ENCODE measurements at places on chromosomes 5 and 9.

DNA sequence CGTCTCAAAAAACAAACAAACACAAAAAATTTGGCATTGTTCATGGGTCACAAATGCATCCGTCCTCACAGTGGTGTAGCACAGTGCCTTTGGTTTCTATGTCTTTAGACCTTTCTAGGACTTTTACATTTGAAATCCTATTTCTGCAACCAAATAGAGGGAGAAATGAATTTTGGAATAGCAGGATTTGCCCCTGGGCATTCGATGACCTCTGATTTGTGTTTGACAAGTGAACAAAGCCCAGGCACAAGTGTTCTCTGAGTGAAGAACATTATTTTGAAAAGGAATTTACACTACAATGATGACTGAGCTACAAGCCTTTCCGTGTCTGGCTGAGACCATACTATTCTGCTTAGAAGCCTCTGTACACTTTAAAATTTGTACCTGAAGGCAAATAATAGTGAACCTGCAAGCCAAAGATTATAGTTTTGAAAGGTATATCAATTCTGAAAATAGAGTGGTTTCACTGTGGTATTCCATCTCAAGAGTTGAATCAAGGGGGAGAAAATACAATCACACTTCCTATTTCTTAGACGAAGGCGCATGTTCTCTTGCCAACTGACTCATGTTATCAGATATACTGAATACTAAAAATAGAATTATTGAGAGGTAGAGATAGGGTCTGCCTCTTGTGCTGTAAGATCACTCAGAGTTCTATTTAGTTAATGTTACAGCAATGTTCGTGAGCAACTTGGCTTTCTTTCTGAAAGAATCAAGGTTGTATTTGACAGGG lies 297.6 kb downstream of the KDM4C start:
- no peak for DNase-seq

- DNase-seq = no peak
Measured at GRCh38 chr9:126793686-126794417, 11.0 kb upstream of the ZBTB43 start.

- no peak for DNase-seq
Measured at GRCh38 chr5:1503241-1504068, 20.3 kb downstream of the LPCAT1 start.

GRCh38 chr9:77997611-77998284 lies 33.9 kb downstream of the GNAQ start:
- no peak for DNase-seq

DNA sequence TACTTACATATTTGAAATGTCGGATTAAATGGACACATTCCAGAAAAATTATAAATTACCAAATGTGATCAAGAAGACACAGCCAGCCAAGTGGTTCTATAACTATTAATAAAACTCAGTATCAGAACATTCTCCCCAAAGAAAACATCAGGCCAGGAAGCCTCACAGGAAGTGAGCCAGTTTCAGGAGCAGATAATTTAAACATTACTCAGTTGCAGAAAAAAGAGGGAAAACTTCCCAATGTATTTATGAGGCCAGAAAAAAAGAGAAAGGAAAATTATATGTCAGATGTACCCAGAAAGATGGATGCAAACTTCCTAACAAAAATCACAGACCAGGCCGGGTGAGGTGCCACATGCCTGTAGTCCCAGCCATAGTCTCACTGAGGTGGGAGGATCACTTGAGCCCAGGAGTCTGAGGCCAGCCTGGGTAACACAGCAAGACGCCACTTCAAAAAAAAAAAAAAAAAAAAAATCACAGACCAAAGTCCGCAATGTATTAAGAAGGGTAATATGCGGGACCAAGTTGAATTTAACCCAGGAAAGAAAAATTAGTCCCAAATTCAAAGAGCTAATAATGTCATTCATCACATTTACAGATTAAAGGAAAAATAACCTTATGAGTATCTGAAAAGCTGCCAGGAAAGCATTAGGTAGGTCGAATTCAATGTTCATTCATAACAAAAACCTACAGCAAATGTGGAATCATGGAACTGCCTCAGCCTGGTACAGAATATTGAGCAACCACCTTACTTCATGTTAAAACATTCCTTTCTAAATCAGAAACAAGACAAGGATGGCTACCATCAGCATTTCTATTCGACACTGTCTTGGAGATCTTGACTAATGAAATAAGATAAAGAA lies 37.2 kb upstream of the NRARP start:
- DNase-seq = no peak

- no peak for DNase-seq
Measured at GRCh38 chr5:62538017-62538942, 40.3 kb upstream of the LRRC70 start.

DNA sequence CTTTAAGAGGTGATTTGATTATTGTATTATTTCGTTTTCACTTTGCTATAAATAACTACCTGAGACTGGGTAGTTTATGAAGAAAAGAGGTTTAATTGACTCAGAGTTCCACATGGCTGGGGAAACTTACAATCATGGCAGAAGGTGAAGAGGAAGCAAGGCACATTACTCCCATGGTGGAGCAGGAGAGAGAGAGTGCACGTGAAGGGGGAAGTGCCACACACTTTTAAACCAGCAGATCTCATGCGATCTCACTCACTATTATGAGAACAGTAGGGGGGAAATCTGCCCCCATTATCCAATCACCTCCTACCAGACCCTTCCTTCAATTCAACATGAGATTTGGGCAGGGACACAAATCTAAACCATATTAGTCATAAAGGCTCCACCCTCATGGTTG lies 36.1 kb upstream of the NDFIP1 start:
- no peak for DNase-seq

GRCh38 chr5:9765419-9766140 lies 135.4 kb upstream of the TAS2R1 start:
- DNase-seq = no peak

DNA sequence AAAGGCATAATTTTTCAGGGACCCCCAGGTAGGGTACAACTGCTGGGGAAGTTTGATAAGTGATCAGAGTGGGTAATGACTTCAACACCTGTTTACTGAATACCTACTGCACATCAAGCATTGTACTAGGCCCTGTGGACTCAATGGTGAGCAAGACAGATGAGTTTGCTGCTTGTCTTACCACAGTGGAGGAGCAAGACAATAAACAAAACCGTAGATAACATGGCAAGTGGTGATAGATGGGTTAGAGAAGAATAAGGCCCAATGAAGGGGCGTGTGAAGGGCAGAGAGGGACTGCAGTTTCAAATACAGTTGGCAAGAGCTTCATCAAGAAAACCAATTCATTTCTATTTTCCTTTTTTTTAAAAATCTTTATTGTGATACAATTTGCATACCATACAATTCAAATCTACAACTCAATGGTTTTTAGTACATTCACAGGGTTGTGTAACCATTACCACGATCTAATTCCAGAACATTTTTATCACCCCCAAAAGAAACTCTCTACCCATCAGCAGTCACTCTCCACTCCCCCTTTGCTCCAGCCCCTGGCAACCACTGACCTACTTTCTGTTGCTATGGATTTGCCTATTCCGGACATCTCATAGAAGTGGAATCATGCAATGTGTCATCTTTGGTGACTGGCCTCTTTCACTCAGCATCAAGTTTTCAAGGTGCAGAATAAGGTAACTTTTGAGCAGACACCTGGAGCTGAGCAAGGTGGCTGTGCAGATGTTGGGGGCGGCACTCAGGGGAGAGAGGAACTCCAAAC lies 31.9 kb upstream of the HAND1 start:
- DNase-seq = no peak
